ENCODE measurements at places on chromosomes 5 and 9.

DNA sequence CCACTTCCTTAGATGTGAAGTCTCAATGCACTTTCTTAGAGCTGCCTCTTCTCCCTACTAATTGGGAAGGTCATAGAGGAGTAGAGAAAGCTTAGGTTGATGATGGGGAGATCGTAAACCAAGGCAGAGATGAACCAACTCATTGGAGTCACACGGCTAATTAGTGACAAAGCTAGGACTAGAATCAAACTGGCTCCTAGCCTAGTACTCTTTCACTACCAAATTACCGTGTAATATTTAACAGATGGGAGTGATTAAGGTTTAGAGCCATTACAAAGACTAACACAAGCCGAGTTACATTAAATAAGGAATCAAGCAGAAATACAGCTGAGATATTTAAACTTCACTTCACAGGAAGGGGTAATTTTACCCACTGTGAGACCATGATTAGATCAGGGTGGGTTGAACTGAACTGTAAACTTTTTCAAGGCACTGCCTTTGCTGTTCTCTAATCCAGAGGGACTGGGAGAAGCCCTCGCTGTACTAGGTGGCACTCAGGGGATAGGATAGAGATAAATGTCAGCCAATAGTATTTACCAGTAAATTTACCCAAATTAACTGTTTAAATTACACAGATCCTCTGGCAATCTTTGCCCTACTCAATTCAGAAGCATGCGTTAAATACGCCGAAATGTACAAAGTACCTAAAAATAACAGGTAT is 166.4 kb upstream of the PIK3R1 start:
- DNase-seq, result no peak

DNA sequence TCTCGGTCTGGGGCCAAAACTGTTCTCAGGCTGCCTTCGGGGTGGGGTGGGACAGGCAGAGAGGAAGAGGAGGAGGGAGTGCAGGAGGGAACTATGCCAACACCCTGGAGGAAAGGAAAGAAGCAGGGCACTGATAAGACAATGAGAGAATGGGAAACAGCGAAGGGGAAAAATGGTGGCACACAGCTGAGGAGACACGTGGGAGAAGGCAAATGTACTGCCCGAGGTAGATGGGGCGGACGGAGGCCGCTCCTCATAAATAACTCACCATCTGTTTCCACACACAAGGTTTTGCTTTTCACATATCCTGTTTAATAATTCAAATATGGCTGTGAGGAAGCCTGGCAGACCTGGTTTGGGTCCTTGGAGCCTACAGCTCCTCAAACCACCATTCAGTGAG is 148.2 kb upstream of the LRRTM2 start:
- DNase-seq, result no peak

DNA sequence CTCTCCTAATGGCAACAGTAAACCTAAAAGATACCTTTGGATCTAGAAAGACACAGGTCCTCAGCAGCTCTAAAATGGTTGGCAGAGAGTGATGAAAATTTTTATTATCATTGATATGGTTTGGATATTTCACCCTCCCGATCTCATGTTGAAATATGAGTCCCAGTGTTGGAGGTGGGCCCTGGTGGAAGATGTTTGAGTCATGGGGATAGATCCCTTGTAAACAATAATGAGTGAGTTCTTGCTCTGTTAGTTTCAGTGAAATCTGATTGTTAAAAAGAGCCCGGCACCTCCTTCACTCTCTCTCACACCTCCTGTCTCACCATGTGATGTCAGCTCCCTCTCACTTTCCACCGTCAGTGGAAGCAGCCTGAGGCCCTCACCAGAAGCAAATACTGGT is 117.7 kb downstream of the FRMD3 start:
- no peak for DNase-seq

GRCh38 chr5:35939639-35940038 is 1.2 kb upstream of the CAPSL start:
- no peak for DNase-seq

DNA sequence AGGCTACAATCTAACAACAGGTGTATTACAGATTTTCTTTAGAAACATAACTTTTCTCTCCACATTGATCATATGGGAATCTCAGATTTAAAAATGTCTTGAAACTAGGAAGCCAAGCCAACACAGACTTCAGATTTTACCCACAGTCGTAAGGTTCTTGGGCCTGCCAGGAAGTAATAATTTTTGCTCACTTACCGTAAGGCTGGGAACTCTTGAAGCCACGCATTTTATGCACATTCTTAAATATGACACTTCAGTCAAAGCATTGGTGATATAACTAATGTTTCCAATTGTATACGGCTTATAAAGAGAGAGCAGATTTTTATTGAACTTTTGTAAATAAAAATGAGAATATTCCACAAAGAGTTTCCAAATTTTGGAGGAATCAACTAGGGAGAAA is 328.9 kb upstream of the TRPC7 start:
- no peak for DNase-seq

DNA sequence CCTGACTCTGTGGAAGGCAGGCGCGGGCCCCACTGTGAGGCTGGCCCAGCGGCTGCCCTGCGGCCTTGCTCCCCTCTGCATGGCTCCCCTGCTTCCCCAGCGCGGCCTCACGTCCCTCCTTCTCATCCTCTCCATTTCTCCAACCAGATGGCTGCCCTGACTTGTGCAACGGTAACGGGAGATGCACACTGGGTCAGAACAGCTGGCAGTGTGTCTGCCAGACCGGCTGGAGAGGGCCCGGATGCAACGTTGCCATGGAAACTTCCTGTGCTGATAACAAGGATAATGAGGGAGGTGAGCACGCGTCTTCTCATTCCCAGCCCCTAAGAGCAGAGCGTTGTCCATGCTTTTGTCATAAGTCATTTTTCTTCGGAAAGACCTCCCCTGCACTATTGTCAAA is 129.0 kb upstream of the WWC1 start:
- DNase-seq, result no peak

- DNase-seq, result no peak
These were observed 17.5 kb upstream of the SPRY4 start for GRCh38 chr5:142342128-142342981.

DNA sequence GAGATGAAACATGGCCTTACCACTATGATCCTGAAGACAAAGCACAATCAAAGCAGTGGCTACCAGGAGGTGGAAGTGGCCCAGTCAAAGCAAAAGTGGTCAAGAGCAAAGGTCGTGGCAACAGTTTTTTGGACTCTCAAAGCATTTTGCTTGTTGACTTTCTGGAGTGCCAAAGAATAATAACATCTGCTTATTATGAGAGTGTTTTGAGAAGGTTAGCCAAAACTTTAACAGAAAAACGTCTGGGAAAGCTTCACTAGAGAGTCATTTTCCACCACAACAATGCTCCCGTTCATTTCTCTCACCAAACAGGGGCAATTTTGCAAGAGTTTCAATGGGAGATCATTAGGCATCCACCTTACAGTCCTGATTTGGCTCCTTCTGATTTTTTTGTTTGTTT is 33.6 kb upstream of the MAMDC2 start:
- DNase-seq, result no peak

- no peak for DNase-seq
These were observed 119.6 kb upstream of the NFIB start for GRCh38 chr9:14433351-14434157.

DNA sequence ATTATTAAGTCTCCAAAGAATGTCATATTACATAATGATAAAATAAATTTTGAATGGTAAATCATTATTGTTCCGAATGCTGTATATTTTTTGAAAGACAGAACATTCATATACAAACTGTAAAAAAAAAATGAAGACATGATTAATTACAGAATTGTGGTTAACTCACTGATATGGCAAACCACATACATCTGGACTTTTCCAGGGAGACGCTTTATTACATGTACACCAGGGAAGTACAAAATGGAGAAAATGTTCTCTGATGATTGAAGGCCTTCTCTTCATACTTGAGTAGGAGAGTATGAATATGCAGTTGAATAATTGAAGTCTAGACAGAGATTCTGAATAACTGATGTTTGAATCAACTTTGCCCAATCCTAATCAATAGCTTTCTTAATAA is 1886.9 kb downstream of the EFNA5 start:
- DNase-seq, result no peak

GRCh38 chr9:22203371-22204138 is 194.4 kb upstream of the CDKN2B start:
- DNase-seq, result no peak

GRCh38 chr5:142684508-142685041 is 1.3 kb downstream of the FGF1 start:
- no peak for DNase-seq

GRCh38 chr9:35611230-35611797 is 6.3 kb downstream of the TESK1 start:
- DNase-seq, result peak; percentile 72

GRCh38 chr5:169657127-169657526 is 20.1 kb downstream of the DOCK2 start:
- no peak for DNase-seq
